ENCODE measurements at places on chromosomes 12 and 14.
A peak's percentile ranks its signal among the peaks of the same experiment; 100 is the strongest.

DNA sequence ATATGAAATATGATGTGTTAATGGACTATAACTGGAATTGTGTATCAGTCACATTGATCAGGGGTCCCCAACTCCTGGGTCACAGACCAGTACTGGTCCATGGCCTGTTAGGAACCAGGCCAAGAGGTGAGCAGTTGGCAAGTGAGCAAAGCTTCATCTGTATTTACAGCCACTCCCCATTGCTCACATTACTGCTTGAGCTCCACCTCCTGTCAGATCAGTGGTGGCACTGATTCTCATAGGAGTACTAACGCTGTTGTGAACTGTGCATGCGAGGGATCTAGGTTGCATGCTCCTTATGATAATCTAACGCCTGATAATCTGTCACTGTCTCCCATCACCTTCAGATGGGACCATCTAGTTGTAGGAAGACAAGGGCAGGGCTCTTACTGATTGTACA lies 72.3 kb downstream of the CDK17 start:
- no peak for DNase-seq

GRCh38 chr14:58027904-58028303 lies 124.1 kb downstream of the ARMH4 start:
- no peak for DNase-seq

- DNase-seq = no peak
Observed at GRCh38 chr14:87566991-87567390, 426.0 kb downstream of the GALC start.

DNA sequence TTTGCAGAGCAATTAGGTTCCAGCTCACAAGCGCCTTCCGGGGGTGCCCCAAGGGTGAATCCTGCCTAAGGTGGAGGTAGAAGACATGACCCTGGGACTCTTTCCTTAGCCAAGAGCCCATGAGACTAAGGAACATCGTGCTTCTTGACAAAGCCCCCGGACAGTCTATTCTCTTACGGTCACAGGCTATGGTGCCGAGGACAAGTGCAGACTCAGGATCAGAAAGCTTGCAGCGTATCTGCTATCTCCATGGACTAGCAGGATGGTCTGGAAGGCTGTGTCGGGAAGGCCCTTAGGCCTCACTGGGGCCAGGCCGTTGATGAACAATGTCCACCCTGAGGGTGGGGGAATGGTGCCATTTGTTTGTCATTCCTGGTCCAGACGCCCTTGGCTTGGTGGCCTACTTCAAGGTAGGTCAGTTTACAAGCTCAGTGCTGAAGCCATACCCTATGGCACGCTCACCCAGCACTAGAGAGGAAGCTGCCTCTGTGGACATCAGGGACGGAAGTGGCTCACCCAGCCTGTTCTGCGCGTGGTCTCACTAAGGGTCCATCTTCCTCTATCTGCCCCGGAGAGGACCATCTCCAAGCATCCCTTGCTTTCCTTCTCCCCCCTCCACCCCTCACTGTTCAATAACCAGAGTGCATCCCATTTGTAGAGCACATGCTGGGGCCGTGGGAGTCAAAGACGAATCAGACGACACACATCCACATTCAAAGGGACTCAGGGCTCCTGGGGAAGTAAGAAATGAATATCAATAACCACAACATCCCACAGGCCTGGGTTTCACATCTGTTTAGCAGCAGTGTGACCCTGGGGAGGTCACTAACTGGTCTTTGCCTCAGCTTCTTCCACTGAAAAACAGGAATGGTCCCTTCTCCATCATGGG lies 45.0 kb upstream of the IQSEC3 start:
- peak; percentile 85 for DNase-seq

- DNase-seq = peak; percentile 90
Observed at GRCh38 chr12:31590642-31591379, at the start of gene DENND5B. TSS of gene DENND5B (minus strand) at chr12:31591136. CDS start at chr12:31590832, 304 bp downstream.

DNA sequence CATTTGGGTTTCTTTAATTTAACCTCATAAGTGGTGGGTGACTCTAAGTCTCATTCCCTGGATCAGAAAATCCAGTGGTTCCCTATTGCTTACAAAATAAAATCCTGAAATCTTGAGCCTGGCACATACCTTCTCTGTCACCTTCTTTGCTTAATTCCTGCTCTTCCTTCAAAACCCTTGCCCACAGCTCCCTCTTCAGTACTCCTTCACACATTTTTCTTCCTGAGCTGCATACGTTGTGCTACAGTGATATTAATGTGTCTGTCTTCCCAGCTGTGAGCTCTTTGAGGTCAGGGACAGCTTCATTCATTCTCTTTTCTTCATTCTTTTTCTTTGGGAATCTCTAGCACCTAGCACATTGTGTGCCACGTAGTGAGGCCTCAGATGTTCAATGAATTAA lies 9.5 kb downstream of the TSPAN11 start:
- DNase-seq = no peak

DNA sequence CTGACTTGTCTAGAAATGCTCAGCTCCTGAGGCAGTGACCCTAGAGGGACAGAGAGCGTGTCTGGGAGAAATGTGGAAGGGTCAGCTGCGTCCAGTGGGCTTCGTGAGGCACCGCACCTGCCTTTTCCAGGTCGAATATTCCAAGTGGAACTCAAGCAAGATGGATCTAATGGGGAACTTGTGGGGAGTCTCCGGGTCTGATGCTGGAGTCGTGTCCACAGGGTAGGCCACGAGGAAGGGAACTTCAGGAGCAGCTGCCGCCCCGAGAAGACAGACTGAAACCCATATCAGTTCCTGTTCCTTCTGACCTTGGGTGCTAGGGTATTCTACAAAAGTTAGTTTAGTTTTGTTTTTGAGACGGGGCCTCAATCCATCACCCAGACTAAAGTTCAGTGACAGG lies 67.5 kb downstream of the TNFAIP2 start:
- no peak for DNase-seq

GRCh38 chr14:33674927-33675326 lies 275.9 kb downstream of the EGLN3 start:
- no peak for DNase-seq

DNA sequence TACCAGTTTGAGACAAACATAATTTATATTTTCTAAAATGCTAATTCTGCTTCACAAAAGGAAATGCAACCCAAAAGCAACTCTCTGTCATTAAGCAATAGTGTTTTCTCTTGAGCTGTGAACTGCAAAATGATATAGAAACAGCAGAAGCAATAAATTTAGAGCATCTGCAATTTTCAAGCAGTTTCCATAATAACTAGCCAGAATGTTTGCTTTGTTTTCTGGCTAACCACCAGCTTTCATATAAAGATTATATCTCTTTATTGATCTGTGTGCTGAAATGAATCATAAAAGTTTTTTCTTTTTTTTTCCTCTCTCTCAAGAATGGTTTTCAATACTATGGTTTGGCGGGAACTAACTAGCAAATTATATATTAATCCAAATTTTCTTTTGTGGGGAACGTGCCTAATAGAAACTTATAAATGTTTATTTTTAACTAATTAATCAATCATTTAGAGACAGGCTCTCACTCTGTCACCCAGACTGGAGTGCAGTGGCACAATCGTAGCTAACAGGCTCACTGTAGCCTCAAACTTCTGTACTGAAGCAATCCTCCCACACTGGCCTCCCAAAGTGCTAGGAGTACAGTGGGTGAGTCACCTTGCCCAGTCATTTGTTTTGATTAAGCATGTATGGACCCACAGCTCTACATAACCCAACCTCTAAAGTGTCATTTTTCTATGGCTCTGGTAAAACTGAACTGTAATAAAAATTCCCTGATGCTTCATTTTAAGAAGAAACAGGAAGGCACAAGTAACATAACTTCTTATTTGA lies 830.1 kb upstream of the MGAT4C start:
- peak; percentile 18 for DNase-seq

DNA sequence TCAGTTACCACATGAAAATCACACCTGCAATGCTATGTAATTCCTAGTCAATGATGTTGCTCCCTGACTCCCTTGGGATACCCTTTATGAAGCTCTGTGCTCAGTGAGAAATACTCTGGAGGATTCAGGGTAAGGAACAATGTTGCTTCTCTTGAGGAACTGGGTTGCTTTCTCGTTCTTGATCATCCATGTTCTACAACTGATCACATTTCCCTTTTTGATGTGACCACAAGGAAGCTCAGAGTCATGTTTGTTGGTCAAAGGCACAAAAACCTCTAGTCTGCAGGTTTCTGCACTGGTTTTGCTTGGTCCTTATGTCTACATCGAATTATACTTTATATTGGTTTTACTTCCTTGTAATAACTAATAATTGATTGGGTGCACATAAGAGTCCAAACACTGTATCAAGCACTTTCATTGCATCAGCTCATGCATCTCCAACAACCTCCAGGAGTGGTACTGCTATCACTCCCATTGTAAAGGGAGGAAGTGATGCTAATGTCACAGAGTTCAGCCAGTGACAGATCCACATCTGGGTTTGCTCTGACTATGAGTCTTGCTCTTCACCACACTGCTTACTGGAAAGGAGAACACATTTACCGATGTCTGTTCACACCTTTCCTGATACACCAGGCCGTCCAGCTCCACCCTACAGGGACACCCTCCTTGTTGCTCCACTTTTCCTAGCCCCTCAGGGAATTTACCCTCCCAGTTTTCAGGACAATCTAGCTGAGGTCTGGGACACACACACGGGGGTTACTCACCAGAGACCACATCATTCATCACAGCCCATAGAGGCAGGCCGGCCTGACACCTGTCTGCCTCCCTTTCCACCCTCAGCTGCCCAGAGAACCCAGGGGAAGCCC lies 41.0 kb downstream of the CMKLR1 start:
- DNase-seq = no peak

GRCh38 chr12:104201238-104202001 lies 14.2 kb upstream of the TXNRD1 start:
- DNase-seq = no peak

GRCh38 chr14:73457924-73458182 lies 493 bp downstream of the NUMB start:
- peak; percentile 85 for DNase-seq

- DNase-seq = no peak
Observed at GRCh38 chr14:53167602-53168328, 14.6 kb upstream of the DDHD1 start.

GRCh38 chr14:69712599-69713088 lies 54.3 kb upstream of the SRSF5 start:
- DNase-seq = peak; percentile 83

GRCh38 chr14:51806026-51807023 lies 54.1 kb upstream of the GNG2 start:
- DNase-seq = no peak

DNA sequence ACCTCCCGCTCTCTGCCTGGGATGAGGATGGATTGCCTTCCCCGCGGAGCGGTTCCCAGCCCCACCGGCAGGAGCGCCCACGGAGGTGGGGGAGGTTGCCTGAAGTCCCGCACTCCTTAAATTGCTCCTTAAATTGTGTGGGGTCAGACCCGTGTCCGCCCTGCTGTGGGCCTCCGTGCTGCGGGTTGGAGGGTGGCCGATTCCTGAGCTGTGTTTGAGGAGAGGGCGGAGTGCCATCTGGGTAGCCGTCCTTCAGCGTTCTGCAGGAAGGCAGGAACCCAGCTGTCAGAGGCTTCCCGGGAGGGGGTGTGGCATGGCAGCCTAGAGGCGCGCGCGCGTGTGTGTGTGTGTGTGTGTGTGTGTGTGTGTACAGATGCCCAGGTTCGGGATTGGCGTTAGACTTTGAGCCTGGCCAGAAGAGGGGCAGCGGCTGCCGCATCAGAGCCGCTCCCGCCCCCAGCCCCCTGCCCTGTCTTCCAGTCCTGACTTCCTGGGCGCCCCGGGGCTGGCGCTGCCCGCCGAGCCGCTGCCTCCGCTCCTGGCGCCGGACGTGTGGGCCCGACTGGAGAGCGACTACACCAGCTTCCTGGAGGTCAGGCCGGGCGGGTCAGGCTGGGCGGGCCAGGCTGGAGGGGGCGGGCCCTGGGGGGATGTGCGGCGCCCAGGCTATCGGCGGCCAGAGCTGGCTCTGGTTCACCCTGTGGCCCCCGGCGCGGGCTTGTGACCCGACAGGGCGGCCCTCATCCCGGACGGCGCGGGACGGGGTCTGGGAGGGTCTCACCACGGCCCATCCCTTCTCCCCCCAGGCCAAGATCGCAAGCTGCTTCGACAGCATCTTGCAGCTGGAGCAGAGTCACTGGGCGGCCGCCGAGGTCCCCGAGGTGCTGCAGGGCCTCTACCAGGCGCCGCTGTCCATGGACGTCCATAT lies 9.2 kb downstream of the EXOC3L4 start:
- no peak for DNase-seq

DNA sequence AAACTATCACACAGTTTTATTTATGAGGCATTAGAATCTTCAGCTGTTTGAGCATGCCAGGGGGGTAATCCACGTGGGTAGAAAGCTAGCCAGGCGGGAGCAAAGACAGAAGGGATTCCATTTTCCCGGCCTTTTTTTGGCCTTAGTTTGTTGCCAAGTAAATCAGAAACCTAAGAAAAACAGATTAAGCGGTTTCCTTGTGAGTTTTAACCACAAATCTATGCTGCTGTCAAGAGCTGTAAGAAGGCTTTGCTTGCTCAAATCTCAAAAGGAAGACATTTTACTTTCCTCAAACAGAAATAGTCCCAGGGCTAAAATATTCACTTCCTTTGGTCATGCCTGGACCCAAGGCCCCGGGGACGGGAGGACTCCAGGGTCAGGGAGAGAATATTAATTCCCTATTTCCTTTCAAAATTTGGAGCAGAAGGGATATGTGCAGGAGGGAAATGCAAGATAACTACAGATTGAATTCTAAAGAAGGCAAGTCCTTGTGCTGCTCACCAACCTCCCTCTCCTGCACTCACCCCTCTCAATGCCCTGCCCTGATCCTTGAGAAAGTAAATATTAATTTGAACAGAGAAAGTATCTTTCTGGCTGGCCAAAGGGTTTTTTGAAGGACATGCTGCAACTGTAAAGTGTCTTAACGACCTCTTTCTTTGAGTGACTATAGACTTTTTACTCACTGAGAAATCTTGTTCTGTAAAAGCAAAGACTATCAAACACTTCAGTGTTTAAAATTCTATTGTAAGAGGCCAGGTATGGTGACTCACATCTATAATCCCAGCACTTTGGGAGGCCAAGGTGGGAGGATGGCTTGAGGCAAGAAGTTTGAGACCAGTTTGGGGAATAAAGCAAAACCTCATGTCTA lies 75.7 kb downstream of the HSD17B6 start:
- no peak for DNase-seq

GRCh38 chr12:109845824-109846205 lies 12.6 kb upstream of the TRPV4 start:
- no peak for DNase-seq

Data from posterior vena cava (tissue), 2 donors.